ENCODE measurements at places on chromosomes 11 and 22.

DNA sequence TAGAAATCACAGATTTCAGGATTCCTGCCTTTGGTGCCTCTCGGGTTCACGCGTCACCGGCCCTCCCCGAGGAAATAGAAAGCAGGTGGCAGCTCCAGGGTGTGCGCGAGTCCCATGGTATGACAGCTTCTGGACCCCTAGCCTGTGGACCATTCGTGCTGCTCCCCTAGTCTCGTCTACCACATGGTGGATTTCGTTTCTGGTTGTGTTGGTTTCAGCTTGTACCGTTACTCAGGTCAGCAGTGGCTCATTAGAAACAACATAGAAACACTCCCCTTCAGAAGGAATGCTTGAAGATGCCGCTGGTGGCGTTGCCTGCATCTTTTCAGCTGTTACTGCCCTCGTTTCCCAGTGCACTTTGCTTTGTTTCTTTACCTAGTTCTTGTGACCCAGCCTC lies 700 bp downstream of the TTC17 start:
- H3K27me3 ChIP-seq = no peaks in the 10 kb centered on the region
- H3K4me3 ChIP-seq = peak overlapping the region; percentile 89
- H3K4me1 ChIP-seq = peaks cover 11% of the 10 kb centered on the region
- DNase-seq = no peak

- H3K4me3 ChIP-seq = no peak overlapping the region
- no peaks in the 10 kb centered on the region for H3K4me1 ChIP-seq
- H3K27me3 ChIP-seq = peaks cover 6% of the 10 kb centered on the region
- no peak overlapping the region for H3K27ac ChIP-seq
Measured at GRCh38 chr11:18171377-18172000, 1.1 kb upstream of the MRGPRX4 start.

GRCh38 chr22:24067587-24068376 lies 56.7 kb downstream of the CABIN1 start:
- peaks cover 39% of the 10 kb centered on the region for H3K36me3 ChIP-seq
- DNase-seq = peak; percentile 50
- peaks cover 10% of the 10 kb centered on the region for H3K4me1 ChIP-seq
- no peaks in the 10 kb centered on the region for H3K27me3 ChIP-seq
- H3K27ac ChIP-seq = no peak overlapping the region

DNA sequence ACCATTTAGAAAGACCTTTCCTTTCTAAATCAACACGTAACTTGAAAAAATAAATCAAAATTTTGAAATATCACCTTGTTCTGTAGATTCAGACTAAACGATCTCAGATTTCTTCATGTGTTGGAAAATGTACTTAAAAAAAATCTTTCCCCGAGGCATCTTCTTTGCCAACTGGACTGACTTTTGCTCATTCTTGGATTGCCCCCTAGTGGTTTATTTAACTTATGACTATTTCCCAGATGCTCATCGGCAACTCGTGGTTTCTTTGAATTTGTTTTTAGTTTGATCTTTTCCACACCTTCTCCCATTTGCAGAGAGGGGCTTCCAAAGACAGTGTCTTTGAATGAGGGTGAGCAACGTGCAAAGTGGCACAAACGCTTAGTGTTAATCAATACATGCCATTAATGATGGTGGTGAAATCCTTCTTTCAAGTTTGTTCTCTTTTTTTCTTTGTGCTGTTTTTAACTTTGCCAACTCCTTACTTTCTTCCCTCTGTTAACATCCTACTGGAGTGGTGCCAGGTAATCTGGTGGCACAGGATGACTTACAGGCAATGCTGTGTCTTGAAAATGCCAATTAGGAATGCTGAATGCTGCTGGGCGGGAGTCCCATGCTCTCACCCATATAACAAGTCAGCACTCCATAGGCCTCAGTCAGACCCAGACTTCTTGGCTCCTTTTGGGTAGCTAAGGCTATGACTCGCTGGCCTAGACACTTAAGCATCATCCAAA lies 18.3 kb downstream of the PRSS23 start:
- H3K27ac ChIP-seq = no peak overlapping the region
- no peak overlapping the region for H3K4me3 ChIP-seq
- H3K4me1 ChIP-seq = no peaks in the 10 kb centered on the region
- no peaks in the 10 kb centered on the region for H3K27me3 ChIP-seq

DNA sequence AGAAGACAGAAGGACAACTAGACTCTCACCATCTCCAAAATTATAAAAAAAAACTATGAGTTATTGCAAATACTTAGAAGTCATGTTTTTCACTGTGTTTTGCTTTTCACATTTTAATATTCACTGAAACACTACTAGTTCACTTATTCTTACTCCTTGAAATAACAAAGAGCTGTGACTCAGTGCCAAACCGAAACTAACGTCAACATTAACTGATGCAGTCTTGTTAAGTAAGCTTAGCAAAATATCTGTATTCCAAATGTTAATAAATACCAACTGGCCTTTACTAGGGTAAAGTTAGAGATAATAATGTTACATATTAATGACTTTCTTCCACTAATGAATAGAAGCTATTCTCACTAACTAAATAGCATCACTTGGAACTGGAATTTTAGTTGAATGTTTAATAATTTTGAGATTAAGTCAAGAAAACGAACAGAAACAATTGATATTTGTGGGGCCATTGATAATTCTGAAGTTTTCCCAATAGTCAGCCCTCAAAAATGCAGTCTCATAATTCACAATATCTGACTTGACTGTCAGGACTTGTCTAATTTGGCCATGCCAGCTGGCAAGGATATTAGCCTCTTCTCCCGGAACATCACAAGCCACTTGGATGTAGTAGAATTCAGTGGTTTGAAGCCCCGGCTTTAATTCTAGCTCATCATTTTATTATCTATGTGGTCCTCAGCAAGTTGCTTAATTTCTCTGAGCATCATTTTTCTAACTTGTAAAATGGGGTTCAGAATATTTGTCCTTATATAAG lies 230.1 kb upstream of the DDI1 start:
- no peaks in the 10 kb centered on the region for H3K4me1 ChIP-seq
- peak overlapping the region; percentile 64 for H3K27ac ChIP-seq
- no peaks in the 10 kb centered on the region for H3K36me3 ChIP-seq
- DNase-seq = no peak
- H3K27me3 ChIP-seq = no peaks in the 10 kb centered on the region

DNA sequence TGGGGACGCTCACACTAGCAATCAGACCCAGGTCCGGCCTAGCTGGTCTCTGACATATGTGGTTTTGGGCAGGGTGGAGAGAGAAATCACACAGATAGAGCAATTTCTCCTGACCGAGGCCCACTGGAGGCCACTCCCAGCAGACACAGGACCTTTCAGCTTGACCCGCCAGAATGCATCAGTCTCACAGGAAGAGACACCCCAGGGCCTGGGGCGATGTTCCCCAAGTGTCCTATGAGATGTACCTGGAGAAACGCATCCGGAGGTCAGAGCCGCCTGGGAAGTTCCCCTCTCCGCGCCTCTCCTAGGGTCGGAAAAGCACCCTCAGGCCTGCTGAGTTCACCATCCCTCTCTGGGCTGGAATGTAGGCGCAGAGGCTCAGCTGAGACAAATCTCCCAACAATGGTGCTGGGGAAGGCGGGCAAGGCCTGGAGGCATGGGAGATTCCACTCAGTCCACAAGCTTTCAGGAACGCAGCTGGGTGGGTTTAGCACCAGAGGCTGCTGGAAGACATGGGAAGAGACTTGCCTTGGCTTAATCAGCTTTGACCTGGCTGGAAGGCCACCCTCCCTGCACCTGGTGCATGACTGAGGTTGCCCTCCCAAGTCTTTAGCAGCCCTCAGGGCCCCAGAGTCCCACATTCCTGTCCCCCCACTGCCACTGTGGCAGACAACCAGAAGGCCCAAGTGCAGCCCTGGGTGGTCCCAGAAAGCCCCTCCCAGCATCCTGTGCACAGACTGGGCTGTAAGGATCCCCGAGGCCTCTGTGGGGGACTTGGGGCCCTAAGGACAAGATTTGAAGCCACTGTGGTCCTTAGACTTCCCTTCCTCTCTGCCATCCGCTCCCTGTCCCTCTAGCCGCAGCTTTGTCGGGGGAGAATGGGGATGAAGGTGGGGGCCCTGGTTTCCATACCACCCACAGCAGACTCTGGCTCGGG lies 57.5 kb downstream of the RTL6 start:
- H3K4me3 ChIP-seq = no peak overlapping the region
- H3K27ac ChIP-seq = no peak overlapping the region
- no peak for DNase-seq
- no peaks in the 10 kb centered on the region for H3K36me3 ChIP-seq

- H3K27ac ChIP-seq = peak overlapping the region; percentile 81
- no peak for DNase-seq
- no peaks in the 10 kb centered on the region for H3K27me3 ChIP-seq
Measured at GRCh38 chr22:35399114-35399677, 744 bp upstream of the MCM5 start.
